ENCODE measurements at places on chromosomes 4 and X.

DNA sequence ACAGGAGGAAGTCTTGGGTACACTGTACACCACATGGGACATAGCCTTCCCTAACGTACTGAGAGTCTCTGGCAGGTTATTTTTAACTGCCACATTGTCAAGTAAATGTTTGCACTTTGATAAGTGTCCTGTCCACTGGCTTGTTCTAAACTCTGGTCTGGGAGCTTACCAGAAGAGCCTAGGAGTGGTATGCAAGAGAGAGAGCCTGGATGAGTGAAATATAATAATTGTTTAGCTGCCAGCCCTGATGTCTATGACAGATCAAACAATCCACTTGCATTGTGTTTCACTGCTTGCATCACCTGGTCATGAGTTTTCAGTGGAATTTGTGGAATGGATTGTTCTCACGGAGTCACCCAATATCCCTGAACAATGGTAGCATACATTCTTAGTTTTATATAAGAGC lies 91.6 kb downstream of the SHROOM3 start:
- DNase-seq, result no peak

DNA sequence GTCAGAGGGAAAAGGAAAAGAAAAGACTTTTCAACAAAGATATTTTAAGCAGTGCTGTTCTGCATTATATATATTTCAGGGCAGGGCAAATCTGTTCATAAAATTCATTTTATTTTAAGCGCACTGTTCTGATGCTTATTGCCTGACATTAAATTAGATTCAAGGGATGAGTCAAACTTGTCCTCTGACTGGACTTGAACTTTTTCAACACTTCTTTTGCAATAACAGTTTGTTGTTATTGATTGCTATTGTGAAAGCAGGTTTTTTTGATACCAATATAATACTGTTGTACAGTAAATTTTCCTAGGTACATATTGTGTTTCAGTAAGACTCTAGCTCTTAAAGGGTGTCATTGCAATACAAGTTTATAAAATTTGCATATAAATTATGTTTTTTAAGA lies 481.3 kb downstream of the NAF1 start:
- DNase-seq, result no peak

DNA sequence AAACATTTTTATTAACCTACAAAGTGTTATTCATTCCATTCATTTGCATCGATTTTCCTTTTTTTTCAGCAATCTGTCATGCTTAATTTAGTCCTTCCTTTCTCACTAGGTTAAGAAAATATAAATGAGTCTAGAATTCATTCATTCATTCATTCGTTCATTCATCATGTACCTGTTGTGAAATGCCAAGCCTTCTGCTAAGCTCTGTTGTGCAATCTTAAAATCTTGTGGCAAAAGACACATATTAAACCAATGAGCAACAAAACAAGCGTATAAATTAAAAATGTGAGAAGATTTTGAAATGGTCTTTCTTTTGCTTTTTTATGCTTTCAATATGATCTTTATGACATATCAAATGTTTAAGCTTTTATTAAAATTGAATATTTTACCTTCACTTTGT lies 88.6 kb upstream of the MAD2L1 start:
- DNase-seq, result no peak

GRCh38 chr4:150581056-150581605 lies 820 bp upstream of the MAB21L2 start:
- DNase-seq, result no peak

GRCh38 chr4:47674144-47674543 lies 163.7 kb downstream of the CORIN start:
- DNase-seq, result no peak

GRCh38 chrX:134684956-134685355 lies 26.7 kb upstream of the PLAC1 start:
- DNase-seq, result no peak

DNA sequence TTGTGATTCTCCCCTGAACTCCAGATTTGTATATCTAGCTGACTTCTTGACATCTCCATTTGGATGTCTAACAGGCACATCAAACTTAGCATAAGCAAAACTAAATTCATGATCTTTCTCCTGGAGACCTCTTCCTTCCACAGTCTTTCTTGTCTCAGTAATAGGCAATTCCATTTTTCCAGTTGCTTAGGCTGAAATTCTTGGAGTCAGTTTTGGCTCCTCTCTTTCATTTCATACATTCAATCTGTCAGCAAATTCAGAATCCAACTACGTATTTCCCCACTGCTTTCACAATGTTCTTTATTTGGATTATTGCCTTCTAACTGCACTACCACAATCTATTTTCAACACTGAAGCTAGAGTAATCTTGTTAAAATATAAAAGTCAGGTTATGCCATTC lies 219.9 kb upstream of the GLRA2 start:
- no peak for DNase-seq

DNA sequence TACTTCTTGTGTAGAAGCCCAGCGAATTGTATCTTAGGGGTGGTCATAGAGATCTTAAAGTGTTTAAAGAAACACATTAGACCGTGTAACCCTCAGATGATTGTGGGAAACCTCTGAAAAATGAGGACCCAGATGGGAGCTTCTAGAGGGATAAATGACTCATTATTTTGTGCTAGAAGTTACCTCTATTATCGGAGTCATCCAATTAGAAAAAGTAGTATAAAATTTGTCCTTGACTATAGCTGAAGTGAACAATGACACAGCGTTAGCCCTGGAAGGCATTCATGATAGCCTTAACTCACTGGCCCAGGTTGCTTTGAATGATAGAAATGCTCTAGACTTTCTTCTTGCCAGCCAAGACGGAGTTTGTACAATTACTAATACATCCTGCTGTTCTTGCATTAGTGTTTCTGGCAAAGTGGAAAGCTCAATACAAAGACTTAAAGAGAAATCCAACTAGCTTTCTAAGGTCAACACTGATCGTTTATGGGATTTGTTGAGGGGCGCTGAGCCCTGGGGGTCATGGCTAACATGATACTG lies 178.9 kb upstream of the VEGFC start:
- no peak for DNase-seq

GRCh38 chr4:42225286-42225685 lies 72.8 kb upstream of the BEND4 start:
- DNase-seq, result no peak

GRCh38 chrX:151912780-151913179 lies at the start of gene MAGEA4:
TSS of gene MAGEA4 (plus strand) at chrX:151912889. CDS start at chrX:151923665, 10,776 bp downstream.
- DNase-seq, result no peak

GRCh38 chr4:145352438-145353145 lies 129.1 kb upstream of the SMAD1 start:
- DNase-seq, result no peak

- no peak for DNase-seq
Observed at GRCh38 chr4:21801661-21802385, 146.7 kb downstream of the KCNIP4 start.

DNA sequence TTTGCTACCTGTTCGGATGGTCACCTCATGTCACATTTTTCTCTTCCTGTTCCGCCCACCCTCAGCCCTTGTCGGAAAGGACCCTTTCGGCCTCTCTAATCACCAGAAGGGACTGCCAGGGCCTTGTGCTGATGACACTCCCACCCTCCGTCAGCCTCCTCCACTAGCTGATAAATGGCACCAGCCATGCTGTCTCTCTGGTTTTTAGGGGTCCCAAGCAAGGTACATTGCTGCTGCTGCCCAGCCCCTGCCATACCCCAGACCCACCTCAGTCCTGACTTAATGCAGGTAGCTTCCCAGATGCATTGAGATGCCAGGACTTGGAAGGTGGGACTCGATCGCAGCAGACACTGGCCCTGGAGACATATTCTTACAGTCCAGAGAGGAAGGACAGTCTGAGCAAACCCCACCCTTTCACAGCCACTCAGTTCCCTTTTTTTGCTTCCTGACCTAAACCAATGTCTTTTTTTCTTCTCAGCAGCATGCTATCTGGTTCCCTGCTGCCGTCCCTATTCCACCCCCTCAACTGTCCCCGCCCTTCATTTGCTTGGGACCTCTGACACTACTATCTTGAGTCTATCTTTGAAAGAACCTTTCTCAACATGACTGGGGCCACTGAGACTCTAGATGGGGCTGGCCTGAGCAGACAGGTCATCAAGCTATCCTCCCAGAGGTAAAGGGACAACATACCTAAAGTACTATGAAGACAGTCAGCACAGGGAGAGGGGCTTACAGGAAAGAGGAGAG lies at the start of gene BTK:
BTK (minus strand) TSS at position 397 of the 747 bp plus-strand sequence. CDS start 10,907 bp downstream, outside the sequence.
- no peak for DNase-seq

GRCh38 chr4:168711197-168712140 lies 214.6 kb downstream of the PALLD start:
- no peak for DNase-seq

GRCh38 chr4:76782837-76783236 lies 115.1 kb downstream of the SOWAHB start:
- DNase-seq, result no peak

GRCh38 chrX:39309018-39309635 lies 507.9 kb downstream of the MID1IP1 start:
- no peak for DNase-seq

DNA sequence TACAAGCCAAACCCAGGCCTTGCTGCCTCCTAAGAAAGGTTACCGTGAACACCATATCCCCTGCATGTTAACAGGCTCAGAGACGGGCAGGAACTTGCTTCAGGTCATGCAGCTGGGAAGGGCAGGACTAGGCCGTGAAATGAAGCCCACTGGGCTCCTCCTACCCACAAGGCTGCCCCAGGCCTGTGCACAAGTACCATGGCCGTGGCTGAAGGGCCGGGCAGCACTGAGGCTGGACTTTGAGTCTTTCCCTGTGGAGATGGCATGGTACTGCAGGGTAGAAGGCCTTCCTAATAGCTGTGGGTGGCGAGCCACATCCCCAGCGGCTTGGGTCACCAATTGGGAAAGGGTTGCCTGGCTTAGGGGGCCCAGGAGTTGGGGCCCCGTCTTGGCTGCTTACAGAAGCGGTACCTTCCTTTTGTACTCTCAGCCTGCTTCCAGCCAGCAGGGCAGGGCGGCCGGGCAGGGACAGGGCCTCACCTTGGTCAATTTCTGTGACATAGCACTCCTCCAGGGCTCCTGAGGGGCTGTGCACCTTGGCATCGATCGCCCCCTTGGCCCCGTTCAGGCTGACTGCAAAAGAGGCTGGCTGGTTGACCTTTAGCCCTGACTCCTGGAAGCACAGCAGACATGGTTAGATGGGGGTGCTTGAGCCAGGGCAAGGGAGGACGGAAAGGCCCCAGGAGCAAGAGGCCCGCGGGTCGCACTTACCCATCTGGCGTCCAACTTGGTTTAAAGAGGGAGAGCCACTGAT lies 23.8 kb downstream of the FLNA start:
- DNase-seq, result no peak

DNA sequence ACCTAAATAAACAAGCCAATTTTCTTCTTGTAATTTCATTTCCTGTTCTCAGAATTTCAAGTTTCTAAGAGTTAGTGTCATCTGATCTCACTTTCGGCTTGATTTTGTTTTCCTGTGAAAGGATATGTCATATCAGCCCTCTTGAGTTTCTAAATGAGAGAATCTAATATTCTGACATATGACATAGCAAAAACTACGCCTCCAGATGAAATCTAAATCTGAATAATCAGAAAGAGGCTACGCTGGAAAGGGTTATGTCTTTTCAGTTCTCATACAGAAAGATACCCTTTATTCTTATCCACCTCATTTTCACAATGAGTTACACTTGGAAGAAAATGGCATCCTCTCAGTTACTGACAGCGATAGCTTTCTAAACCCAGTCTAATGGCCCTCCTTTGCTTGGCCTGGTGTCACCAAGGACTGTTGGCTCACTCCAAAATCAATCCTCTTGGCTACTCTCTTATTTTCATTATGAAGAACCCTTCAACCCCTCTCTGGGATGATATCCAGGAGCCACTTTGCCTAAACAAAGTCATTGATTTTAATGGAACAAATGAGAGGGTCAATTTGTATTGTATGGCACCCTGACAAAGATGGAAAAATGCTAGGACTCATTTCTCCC lies 65.6 kb downstream of the ASB9 start:
- DNase-seq, result no peak

DNA sequence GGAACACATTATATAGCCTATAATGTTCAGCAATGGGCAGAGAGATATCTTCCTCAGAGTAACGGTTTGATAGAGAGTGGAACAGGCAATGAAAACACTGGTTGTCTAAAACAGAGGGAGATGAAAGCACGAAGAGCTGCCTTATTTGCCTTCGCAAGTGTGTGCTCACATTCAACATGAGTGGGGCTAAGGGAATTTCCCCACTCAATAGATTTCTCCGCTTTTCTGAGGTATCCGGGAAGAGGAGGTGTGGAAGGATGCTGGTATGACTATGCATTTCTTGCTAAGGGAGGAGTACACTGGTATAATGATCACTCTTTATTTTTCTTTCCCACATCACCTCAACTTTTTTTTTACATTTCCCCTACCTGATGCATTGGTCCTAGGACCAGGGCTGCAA lies 7.8 kb upstream of the GPR82 start:
- no peak for DNase-seq

DNA sequence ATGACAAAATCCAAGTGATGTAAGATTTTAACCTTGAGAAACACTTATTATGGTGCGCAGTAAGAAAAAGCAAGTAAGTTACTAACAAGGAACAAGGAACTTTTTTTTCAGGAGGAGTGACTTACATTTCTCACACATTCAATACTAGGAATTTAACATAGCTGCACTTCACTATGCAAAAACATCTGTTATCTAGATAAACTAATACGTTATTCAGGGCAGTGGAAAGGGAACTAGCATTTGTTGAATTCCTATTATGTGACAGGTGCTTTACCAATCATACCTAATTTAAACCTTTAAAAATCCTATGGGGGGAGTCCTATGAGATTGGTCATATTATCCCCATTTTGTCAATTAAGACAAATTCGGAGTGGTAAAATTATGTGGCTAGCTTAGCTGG lies 238.0 kb downstream of the NR3C2 start:
- DNase-seq, result no peak

- no peak for DNase-seq
Observed at GRCh38 chr4:101065346-101065745, 282.0 kb downstream of the PPP3CA start.

Data from activated naive CD8-positive, alpha-beta T cell treated with anti-CD3 and anti-CD28 coated beads, Interleukin-2, amount 10 ng/mL, durations not matched to agents 7 days and 5 days (primary cell).